Substantia nigra (tissue), 51 donors: ENCODE measurements at places on chromosomes 5 and 9.
A peak's percentile ranks its signal among the peaks of the same experiment; 100 is the strongest.

DNA sequence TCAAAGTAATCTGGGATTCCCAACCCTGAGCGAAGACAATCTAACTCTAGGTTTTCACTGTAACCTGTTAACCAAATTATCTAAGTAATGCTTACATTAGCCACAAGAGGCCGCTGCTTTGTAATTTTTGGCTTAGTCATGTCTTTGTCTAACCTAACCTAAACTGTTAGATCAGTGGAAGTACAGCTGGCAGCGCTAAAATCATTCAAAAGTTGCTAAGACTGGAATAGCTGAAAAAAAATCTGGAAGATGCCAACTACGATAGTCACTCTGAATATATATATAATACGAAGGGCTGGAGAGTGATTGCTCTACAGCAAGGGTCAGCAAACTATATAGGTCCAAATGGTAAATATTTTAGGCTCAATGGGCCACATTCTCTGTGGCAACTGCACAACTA lies 60.2 kb downstream of the FBXO38 start:
- no peak for DNase-seq

- DNase-seq, result no peak
Observed at GRCh38 chr5:96913233-96913632, 22.6 kb upstream of the LNPEP start.

- DNase-seq, result peak; percentile 41
Observed at GRCh38 chr9:136564379-136564988, 18.6 kb upstream of the NOTCH1 start.

DNA sequence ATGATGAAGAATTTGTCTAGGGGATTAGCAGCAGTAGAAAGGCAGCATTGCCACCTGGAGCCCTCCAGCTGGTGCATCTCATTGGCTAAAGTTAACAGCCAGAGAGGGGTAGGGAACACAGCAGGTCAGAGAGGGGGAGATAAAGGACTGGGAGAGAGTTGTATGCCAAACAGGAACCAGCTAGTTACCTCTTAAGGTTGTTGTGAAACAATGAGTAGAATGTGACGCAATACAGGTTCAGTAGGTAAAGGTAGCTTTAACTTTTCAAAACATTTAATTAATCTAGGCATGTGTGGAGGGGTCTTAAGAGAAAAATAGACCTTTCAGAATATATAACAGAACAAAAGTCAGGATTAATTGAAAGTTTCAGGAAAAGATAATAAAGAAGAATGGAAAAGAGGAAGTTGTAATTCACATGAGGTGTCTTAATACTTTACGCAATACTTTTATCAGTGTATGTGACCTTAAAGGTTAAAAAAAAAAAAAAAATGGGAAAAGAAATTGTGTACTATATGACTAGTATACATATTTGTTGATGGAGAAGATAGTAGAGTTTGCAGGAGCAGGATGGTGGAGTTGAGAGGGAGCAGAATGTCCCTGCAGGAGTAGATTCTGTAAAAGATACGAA lies 14.3 kb downstream of the FBXO38 start:
- no peak for DNase-seq

GRCh38 chr5:141708016-141708415 lies 26.0 kb upstream of the ARAP3 start:
- DNase-seq, result no peak

- DNase-seq, result no peak
Observed at GRCh38 chr9:21135736-21136135, 5.9 kb downstream of the IFNW1 start.

- DNase-seq, result no peak
Observed at GRCh38 chr5:62886603-62887315, 308.1 kb downstream of the LRRC70 start.

DNA sequence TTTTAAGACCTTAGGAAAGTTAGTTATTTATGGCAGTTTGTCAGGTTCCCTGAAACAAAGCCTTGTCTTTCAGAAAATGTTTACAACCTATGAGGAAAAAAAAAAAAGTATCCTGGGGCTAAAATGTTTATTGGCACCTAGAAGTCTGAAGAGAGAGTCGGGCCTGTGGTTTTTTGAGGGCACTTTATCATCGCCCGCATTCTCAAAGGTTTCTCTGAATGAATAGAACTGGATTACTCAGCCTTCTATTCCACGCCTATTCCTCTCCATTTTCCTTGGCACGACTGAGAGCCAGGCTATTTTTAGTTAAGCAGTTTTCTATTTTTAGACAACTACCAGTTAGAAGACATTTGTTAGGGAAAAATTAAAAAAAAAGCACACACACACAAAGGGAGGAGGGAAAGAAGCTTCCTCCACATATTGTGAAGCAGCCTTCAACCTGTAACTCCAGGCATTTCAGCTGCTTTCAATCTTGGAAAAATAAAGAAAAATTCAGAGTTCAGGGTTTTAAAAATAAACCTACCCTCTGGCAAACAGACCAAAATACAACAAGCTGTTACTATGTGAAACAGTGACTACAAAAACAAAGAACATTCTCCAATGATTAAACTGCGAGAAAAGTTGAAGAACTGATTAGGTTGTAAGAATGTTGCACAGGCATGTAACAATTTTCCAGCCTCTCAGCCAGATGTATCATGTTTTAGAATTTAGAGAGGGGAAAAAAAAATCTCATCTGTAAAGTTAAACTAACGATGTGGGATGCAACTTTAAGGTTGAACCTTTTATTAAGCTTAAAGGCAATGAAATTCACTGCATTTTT lies 97.0 kb downstream of the MEF2C start:
- peak; percentile 9 for DNase-seq

DNA sequence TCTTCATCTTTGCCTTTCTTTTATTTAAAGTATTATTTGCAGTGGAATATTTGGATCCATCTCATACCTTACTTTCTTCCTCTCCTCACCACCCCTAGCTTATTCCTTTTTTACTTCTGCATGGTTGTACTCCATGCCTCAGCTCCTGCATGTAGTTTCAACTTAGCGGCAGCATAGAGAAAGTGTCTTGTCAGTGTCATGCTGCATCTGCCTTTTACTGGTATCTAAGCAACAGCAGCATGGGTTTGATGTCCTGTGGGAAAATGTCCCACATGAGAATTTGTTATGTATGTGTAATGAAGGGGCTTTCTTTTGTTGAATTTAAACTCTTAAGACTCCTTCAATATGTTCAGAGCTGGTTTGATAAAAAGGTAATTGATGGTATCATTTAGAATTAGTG lies 20.6 kb downstream of the TCERG1 start:
- no peak for DNase-seq

DNA sequence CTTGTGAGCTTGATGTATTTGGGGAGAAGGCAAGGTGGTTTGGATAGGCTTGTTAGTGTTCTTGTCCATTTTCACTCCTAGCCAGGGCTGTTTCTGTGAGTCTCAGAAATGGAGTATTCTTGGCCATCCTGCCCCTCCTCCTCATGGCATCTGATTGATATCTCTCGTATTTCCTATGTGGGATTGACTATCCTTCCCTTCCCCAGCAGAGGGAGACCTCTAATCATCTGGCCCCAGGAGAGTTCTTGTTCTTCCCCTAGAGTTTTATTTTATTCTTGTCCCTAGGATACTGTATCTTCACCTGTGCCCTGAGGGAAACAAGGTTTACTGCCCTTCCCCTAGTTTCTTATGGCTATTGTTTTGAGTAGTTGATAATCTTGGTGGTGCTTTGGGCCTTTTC lies 114.4 kb downstream of the VPS13A start:
- DNase-seq, result no peak

- no peak for DNase-seq
Observed at GRCh38 chr9:101162231-101162630, 133.7 kb downstream of the PLPPR1 start.

- DNase-seq, result no peak
Observed at GRCh38 chr9:110842169-110842568, 173.6 kb downstream of the MUSK start.

DNA sequence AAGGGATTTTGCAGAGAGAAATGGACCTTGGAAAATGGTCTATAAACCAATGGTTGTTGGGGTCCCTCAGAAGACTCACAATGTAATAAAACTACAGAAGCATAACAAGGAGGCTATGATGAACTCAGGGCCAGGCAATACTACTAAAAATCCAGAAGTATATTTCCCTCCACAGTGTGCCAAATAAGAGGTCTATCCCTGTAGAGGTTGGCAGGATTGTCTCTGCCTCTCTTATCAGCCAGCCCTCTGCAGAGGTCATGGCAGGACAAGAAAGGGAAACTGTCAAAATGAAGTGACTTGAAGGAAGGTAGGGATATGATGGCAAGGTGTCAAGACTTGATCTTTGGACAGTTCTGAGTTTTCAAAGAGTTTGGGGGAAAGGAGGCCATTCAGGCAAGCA lies 115.7 kb upstream of the NR5A1 start:
- no peak for DNase-seq

DNA sequence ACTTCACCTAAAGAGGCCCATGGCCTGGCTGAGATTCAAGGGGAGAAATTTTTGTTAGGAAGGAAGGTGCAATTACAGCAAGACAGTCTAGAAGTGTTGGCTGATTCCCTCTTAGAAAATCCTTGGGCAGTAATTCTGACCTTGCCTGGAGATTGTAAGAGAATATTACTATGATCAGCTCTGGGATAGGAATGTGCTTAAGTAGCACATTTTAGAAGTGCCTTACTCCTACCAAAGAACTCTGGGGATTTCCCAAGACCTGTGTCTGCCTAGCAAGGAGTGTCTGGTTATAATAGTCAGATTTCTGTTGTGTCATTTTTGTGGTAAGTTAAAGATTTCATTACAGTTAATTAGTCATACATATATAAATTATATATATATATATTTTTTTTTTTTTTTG lies 52.3 kb downstream of the NLN start:
- DNase-seq, result no peak

DNA sequence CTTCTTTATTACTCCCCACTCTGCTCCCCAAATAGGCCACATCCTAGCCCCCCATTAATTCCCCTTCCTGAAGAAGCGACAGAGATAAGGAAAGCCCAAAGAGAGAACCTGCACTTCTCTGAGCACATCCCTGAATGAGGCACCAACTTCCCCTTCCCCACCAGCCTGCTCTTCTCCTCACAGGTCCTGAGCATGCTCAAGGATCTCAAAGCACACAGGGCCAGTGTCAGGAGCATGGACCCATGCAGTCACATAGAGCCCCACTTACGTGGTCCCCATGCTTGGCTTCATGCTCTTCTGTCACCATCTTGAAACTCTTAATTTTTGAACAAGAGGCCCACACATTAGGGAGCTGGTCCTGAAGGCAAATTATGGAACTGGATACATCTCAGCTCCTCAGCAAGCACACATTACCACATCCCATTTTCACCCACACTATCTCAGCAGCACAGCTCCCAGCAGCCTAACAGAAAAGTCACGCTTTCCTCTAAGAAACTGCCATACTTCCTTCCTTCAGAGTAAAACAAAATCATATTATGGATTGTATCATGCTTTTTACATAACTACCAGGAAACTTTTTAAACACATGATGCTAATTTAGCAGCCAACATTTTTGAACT lies 99.8 kb downstream of the NFIB start:
- DNase-seq, result no peak

GRCh38 chr5:172413601-172414171 lies 40.6 kb downstream of the SH3PXD2B start:
- no peak for DNase-seq

DNA sequence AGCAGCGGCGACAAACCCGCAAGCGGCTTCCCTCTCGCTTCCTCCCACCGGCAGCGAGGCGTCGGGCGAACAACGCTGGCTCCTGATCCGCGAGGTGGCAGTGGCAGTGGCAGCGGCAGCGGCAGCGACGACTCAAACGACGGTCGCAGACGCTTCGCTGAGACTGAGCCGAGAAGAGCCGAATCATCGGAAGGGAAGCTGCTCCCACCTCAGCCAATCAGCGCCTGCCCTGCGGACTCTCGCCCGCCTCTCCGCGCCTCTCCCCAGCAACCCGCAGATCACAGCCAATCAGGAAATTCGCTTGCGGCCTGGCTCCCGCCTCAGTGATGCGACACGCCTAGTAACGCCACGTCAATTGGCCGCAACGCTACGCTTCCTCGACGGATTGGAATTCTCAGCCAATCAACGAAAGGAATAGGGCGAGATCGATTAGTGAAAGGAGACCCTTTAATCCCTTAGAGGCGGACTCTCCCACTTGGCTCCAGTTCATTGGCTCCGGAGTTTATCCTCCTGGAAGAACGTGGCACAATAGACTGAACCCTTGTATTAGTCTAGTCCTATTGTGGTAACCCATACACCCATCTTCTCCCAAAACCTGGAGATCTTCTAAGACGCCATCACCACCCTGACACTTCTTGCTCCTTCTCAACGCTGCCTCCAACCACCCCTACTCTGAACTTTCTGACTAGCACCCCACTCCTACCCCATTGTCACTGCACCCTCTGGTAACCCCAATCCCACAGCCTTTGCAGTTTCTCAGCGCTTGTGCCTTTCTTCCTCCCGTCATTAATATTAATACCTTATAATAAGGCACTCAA lies at the start of gene VCP:
Gene VCP, minus strand, starts transcription at position 165 of the 818 bp plus-strand sequence. CDS start 272 bp downstream, outside the sequence.
- DNase-seq, result peak; percentile 98

- no peak for DNase-seq
Observed at GRCh38 chr5:75337366-75338021, 474 bp downstream of the HMGCR start.

- DNase-seq, result no peak
Observed at GRCh38 chr5:134420343-134420742, 8.7 kb upstream of the CDKN2AIPNL start.

- no peak for DNase-seq
Observed at GRCh38 chr5:31350395-31350794, 156.9 kb downstream of the CDH6 start.

DNA sequence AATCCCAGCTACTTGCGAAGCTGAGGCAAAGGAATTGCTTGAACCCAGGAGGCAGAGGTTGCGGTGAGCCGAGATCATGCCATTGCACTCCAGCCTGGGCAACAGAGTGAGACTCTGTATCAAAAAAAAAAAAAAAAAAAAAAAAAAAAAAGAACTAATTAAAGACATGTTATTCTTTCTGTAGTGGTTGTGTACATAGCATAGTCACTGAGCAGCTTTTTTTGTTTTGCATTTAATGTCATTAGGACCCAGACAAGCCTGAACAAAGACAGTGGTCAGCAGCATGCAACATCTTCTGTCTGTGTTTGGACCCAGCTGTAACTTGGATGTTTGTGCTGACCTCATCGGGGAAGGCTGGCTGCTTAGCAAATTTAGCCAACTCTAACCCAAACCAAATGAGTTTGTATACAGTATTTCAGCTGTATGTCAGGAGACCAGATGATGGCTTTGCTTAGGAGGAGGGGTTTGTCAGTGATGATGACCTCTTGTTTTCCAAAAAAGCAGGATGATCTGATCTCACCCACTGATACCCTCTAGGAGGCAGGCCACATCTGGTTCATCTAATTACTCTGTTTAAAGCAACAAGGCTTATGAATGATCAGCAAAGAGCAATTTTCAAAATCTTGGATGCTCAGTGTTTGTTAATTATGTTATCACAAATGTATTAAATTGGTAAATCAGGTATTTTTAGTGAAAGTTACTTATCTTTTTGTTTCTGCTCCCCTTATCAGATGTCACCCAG lies 39.5 kb downstream of the SNCAIP start:
- DNase-seq, result no peak

DNA sequence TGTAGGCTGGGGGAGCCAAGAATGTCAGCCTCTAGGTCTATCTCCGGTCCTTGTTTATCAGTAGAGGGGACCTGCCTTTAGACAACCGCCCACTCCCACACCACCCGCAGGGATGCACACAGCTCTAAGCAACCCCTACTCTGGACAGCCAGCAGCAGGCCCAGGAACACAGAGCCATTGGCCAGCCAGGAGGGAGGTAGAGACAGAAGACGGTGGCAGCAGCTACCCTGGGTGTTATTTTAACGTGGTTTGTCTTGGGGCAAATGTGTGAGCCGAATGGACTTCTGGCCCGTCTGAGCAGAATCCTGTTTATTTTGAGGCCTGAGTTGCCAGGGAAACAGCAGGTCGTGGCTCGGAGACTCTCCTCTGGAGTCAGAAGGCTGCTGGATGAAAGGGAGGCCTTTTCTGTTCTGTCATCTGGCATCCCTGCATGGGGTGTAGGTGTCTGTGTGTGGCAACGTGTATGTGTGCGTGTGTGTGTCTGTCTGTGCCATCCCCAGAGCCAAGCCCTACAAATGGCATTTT lies 382 bp upstream of the FGF1 start:
- DNase-seq, result no peak
